ENCODE measurements at places on chromosomes 11 and 22.

DNA sequence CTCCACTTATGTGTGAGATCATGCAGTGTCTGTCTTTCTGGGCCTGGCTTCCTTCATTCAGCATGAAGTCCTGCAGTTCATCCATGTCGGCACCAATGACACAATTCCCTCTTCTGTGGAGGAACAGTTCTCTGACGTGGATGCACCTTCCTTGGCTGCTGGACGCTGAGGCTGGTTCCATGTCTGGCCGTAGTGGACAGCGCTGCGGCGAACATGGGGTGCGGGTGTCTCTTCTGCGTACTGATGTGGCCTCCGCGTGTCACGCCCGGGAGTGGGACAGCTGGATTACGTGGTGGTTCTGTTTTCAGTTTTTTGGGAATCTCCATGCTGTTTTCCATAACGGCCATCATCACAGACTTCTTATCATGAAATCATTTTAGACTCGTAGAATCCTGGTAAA is 16.9 kb upstream of the MUC2 start:
- DNase-seq, result no peak

DNA sequence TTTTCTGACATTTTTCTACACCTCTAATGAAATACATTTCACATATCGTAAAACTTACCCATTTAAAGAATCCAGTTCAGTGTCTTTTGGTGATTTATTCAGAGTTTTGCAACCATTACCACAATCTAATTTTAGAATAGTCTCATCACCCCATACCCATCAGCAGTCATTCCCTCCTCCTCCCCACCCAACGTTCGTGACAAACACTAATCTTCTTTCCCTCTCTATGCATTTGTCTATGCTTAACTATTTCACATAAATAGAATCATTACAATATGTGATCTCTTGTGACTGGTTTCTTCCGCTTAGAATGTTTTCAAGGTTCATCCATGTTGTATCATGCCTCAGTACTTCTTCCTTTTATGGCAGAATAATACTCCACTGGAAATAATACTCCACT is 9.5 kb downstream of the TTC28 start:
- DNase-seq, result no peak

DNA sequence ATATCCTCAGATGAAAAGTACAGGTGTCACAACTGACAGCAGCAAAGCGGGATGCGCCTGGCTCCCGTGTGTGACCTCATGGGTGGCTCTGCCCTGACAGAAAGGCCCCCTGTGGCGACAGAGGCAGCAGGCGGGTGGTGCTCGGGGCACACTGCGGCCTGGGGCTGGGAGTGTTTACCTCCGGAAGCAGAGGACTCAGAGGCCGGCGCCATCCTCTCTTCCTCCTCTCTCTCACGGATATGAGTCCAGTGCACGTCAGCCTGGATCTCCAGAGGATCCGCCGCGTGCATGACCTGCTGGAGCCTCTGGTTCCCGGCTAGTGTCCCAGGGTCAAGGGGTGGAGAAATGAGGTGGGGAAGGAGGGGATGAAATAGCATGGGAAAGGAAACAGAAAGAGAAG is 53.2 kb upstream of the BID start:
- DNase-seq, result no peak

- no peak for DNase-seq
These were observed 205.3 kb downstream of the TBC1D22A start for GRCh38 chr22:46967445-46968358.

GRCh38 chr22:37581504-37581903 is 1.6 kb upstream of the LGALS2 start:
- DNase-seq, result no peak

DNA sequence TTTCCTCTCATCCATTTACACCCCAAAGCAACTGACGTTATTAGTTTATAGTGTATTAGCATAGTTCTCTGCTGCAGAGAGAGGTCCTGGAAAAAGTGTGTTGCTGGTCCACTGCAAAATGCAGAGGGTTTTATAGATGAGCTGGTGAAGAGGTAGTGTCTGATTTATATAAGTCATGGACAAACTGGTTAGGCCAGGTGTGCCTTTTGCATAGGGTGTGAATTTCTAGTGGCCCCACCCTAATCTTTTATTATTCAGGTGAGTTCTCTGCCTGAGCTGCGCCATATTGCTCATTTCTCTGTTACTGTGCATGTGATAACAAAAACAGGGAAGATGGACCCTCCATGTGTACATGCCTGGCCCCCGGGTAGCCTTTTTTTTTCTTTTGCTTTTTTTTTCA is 43.1 kb upstream of the TRIM77 start:
- no peak for DNase-seq

DNA sequence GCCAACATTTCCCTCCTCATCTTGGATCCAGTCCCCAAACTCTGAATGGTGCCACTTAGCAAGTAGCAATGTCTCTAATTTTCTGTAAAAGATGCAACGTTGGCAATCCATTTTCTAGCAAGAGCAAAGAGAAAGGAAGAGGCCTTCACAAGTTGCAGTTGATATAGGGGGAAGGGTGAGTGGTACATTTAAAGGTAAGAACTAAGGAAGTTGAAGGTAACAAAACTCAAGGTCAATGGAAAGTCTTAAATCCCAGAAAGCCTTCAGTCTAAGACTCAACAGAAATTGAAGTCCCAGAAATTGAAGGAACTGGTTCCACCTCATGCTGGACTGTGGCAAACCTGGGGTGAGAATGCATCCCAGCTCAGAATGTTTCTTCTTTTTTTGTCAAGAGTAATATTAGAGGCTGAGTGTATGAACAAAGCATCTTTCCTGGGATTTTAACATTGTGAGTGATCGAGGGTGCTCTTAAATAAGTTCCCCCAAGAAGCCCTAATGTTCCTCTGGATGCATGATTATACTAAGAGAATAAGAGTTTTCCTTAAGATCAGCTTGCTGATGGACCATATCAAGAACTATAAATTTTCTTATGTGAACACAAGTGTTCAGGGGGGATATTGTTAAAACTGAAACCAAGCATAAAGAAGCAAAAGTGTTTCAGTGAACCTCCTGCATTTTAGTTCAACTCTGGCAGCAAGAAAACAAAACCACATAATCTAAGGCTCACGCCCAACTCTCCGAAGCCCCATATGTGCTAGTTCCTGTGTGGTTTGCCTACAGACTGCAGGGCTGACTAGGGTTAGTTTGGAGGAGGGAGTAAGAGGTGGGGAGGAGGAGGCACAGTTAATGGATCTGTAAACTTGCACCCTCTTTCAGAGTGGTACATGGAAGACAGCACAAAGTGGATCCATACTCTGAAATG is at the start of gene GRAP2:
Gene GRAP2, plus strand, starts transcription at position 779 of the 922 bp plus-strand sequence. CDS start 46,023 bp downstream, outside the sequence.
- DNase-seq, result no peak

- no peak for DNase-seq
These were observed 50.2 kb downstream of the PITPNB start for GRCh38 chr22:27868732-27869282.

DNA sequence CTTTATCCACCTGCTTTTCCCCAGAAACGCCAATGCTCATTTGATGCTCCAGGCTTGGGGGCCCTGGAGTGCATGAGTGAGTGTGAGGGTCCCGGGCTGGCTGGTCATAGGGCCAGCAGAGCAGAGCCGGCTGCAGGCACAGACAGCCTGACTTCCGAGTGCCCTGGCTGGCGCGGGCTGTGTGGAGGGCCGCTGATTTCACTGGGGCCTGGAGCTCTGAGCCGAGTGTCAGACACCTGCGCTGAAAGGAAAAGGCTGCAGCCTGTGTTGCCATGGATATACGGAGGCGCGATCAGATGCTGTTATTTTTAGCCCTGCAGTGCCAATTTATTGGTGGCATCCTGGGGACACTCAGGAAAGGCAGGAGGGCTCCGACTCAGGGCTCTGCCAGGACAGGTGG is 87.6 kb downstream of the ST3GAL4 start:
- DNase-seq, result no peak

- peak; percentile 36 for DNase-seq
These were observed 1404.8 kb downstream of the TBC1D22A start for GRCh38 chr22:48167238-48167637.

GRCh38 chr11:44096360-44097185 is 1.1 kb downstream of the EXT2 start:
- no peak for DNase-seq

GRCh38 chr11:91778758-91779157 is 445.9 kb upstream of the FAT3 start:
- DNase-seq, result no peak

- no peak for DNase-seq
These were observed 17.3 kb downstream of the TEAD1 start for GRCh38 chr11:12691473-12691872.

GRCh38 chr22:43325176-43325575 is 18.0 kb downstream of the SCUBE1 start:
- DNase-seq, result no peak

- no peak for DNase-seq
These were observed 35.8 kb downstream of the TNKS1BP1 start for GRCh38 chr11:57288771-57289579.

DNA sequence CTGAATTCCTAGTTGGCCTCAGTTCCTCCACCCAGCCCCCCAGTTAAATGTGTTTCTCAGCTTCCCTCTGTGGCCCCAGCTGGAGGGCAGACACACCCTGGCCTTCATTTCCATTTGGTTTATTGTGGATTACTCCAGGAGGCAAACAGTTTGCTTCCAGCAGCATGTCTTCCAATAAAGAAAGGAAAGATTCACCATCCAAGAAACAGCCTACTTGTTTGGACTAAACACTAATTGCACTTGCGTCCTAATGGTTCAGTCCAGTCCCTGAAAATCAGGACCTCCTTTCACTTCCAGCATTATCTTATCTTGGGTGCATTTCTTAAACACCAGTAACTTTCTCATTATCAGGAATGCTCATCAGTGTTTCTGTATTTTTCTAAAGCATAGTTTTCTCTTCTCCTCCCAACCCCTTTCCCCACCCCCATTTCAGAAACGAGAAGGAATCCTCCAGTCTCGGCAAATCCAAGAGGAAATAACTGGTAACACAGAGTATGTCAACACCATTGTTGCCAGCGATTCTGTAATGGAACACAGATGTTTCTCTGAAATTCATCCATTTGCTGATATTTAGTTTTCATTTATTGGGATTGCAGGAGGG is 130.9 kb downstream of the PARVA start:
- DNase-seq, result no peak

GRCh38 chr11:10317151-10317755 is 12.4 kb downstream of the ADM start:
- DNase-seq, result peak; percentile 65

DNA sequence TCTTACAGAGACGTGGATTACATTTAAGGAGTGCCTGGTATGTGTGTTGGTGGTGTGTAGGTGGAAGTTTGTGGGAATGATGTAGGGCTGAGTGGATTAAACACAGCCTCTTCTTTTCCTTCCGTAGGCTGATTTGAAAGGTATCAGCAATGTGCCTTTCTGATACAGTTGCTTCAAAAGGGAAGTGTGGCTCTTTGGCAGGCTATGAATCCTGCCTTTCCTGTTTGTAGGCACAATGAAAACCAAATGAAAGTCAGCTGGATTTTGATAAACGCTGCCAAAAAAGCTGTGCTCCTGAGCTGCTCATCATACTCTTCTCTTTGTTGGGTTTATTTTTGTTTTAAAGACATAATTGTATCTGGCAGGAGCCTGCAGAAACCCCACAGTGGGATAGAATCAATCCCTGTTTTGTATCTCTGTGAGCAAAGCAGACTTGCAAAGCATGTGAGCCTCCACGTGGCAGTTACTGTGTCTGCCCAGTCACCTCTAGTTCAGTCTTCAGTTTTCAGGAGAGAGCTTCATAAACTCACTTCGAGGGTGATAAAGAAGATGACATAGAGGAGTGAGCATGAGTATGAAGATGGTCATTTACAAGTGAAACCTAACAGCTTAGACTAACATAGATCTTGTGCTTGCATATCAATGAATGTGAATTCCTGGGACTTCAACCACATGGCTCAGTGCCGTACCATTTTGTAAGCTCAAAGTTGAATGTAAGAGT is 655.7 kb upstream of the KIRREL3 start:
- DNase-seq, result no peak

DNA sequence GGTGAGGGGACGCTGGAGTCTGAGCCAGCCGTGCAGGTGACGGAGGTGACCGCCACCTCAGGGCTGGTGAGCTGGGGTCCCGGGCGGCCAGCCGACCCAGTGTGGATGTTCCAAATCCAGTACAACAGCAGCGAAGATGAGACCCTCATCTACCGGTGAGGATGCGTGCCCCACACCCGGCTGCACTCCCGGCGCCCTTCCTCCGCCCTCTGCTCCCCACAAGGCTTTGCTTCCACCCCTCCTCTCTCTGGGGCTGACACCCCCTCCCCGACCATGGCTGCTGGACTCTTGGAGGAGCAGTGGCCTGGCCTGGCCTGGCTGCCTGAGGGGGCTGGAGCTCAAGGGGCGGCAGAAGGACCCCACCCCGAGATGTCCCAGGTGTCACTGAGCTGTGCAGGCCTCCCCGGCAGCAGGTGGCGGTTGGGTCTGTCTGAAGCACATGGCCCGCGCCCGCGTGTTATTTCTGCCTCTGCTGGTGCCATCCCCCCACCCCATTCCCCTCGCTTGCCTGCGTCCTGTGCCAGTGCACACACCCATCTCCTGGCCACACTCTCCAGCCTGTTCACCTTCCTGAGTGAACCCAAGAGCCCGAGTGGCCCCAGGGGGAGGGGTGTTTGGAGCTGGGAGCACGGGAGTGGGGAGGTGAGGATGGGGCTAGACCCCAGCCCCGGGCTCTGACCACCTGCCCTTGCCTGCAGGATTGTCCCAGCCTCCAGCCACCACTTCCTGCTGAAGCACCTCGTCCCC is 2.2 kb downstream of the LRFN4 start:
- no peak for DNase-seq

DNA sequence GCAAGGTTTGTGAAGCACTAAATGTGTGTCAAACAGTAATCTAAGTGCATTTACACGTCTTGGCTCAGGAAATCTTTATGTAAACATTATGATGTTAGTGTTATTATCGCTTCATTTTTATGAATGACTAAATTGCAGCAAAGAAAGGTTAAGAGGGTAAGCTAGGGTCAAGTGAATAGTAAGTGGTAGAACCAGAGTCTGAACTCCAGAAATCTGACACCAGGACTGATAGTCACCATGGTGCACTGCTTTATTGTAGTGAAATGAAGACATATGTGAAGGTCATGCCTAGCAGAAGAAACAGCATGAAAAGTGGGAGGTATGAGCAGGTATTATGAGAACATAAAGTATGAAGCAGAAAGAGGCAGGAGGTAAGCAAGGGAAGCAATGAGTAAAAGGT is 368.7 kb upstream of the TENM4 start:
- no peak for DNase-seq

DNA sequence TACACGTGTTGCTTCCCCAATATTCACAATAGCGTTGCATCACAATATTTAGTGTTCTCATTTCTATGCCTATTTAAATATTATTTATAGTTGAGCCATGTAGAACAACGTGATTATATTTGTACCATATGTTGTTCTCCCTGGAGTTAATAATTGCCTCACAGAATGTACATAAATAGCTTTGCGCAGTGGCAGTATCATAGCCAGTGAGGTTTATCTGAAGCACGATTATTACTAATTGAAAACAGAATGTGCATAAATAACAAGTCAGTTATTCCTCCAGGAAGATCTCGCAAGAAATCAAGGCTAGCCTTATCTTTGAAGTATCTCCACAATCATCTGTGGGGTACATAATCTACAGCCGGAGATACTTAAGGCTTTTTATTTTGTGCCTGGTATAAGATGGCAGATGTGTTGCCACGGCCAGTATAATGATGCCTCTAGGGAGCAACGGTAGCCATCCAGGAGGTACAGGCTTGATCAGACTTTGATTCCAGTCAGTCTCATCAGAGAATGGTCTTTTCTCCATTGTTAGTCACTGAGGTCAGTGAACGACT is 197.5 kb downstream of the MSANTD4 start:
- DNase-seq, result no peak
